ENCODE measurements at places on chromosomes 13 and 19.

DNA sequence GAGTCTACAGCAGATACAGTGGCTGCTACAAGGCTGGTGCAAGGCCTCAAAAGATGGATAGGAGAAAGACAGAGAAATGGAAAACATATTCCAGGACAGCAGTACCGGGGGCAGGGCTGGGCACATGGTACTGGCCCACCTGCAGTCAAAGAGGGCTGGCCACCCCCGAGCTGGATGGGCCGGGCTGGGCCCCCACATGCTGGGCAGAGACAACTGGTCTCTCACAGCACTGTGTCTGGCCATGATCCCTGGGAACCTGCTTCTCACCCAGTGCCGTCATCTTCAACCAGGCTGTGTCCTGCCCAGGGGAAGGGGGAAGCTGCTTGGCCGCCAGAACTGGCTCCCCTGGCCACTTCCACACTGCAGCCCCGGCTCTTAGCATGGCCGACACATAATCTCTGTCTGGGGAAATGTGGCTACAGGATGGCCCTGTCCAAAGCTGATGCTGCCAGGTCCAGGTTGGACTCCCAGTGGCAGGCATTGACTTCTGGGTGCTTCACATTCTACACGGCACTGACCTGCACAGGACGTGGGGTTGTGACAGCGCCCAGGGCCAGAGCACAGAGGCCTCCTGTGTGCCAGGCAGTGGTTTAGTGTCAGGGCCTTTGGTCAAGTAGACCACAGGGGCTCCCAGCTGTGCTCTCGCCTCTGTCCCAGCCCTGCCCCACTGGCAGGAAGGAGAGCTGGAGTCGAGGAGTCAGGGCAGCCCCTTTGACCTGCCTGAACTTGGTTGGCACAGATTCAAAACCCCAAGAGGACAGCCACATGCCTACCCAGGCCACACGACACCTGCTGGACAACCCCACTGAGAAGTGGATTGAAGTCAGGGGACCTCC is 21.7 kb downstream of the PEPD start:
- no peak for DNase-seq

GRCh38 chr19:13788991-13789390 is 6.3 kb upstream of the ZSWIM4 start:
- DNase-seq, result no peak

DNA sequence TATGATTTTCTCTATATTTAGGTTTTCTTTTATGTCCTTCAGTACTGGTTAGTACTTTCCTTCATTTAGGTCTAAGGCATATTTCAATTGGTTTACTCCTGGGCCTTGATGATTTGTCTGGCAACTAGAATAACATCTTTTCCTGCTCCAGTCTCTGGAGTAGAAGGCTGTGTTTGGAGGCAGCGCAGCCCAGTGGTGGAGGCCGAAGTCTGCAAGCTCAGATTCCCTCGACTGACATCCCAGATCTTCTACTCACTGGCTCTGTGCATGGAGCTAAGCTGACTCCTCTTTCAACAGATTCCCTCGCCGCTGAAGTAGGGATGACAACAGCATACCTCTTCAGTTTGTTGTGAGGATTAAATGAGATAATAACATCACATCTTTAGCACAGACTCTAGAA is 141.0 kb downstream of the RAP2A start:
- no peak for DNase-seq

DNA sequence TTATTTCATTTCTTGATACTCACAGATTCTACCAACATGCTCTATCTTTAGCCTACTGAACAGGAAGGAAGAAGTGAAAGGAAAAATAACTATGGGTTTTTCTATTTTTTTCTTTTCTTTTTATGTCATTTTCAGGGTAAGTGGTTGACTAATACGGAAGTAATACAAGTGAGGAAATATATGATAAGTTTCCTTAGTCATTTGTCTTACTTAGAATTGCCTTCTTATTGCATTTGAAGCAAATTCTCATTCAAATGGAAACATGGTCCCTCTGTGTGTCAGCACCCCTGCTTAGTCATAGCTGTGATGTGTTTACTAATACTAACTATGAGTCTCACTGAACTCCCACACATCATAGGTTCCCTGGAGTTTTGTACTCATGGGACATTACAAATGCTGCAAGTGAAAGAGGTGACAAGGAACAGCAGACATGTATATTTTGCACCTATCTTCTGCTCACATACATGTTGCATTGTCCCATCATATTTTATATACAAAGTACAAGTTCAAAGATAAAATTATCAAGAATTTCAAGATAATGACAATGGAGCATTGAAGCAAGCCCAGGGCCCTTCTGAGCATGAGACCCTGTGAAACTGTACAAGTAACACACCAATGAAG is 60.1 kb downstream of the DCT start:
- peak; percentile 54 for DNase-seq

GRCh38 chr13:75803164-75803611 is 167.1 kb downstream of the LMO7 start:
- DNase-seq, result no peak

GRCh38 chr19:40157059-40157458 is 34.2 kb upstream of the MAP3K10 start:
- no peak for DNase-seq

GRCh38 chr19:16084067-16084685 is 7.9 kb downstream of the TPM4 start:
- no peak for DNase-seq

DNA sequence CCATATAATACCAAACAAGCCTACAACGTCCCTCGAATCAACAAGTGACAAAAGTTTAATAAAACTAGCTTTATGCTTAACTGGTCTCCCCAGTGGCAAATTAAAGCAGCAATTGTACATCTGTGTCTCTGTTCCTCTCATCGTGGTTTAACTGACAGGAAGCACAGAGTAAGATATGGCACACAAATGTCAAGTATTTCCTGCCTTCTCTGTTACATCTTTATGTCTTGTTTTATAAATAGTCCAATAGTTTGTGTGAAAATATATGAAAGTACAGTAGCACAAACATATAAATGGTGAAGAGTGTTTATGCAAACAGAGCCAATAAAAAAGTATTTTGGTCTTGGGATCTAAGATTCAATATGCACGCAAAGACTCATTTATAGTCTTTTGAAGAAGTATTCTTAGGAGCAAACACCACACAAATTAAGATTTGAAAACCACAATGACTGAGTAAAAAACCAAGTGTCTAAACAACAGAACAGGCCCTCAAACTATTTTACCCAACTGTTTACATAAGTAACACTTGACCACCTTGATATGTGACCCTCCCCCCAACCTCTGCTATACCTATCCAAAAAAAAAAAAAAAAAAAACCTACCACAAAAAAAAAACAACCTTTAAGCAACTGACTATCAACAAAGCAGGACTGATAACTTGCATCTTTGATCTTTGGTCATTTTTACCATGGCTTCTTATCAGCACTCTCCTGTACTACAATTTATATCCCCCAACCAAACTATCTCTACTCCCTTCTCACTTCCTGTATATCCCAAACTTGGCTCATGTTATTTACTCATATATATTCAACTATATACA is 14.0 kb downstream of the ELF1 start:
- DNase-seq, result no peak

- no peak for DNase-seq
These were observed 5.8 kb downstream of the ARHGAP35 start for GRCh38 chr19:46866407-46867136.

GRCh38 chr19:41705393-41706174 is 2.8 kb upstream of the CEACAM5 start:
- DNase-seq, result no peak

GRCh38 chr19:4288091-4288777 is 9.2 kb downstream of the SHD start:
- DNase-seq, result no peak

GRCh38 chr13:31022288-31022895 is 89.9 kb downstream of the TEX26 start:
- DNase-seq, result no peak

DNA sequence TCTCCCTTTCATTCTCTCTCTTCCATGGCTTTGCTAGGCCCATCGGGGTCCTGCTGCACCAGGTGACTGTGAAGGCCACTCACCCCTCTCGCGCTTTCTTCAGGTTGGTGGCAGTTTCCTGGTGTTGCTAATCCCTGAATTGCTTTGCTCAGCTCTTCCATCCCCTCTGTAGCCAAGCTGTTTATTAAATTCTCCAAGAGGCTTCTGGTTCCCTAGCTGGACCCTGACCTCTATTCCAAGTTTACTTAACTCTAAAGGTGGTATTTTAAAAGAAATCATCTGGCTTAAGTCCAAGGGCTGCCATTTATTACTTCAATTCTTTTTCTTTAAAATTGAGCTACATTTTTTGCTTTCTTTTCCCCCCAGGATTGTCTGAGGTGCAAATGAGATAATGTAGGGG is 32.7 kb upstream of the MICU2 start:
- DNase-seq, result no peak

GRCh38 chr13:110161112-110161882 is 145.7 kb downstream of the COL4A1 start:
- DNase-seq, result no peak

GRCh38 chr13:31172535-31172934 is 10.8 kb upstream of the HSPH1 start:
- DNase-seq, result peak; percentile 68

DNA sequence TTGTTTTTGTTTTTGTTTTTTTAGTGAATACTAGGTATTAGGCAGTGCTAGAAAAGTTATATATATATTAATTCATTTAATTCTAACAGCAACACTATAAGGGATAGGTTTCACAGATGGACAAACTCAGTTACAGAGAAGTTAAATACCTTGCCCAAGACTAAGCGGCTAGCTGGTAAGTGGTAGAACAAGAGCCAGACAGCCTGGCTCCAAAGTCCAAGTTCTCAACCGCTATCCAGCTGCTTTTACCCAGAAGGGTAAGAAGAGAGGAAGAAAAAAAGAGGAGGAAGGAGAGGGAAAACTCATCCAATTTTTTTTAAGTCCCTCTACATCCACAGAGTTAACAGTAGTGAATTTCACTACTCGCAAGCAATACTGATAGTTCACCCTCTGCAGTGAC is 217.0 kb downstream of the SPRY2 start:
- DNase-seq, result no peak

- DNase-seq, result no peak
These were observed 211.8 kb upstream of the SOX1 start for GRCh38 chr13:111855191-111855590.

DNA sequence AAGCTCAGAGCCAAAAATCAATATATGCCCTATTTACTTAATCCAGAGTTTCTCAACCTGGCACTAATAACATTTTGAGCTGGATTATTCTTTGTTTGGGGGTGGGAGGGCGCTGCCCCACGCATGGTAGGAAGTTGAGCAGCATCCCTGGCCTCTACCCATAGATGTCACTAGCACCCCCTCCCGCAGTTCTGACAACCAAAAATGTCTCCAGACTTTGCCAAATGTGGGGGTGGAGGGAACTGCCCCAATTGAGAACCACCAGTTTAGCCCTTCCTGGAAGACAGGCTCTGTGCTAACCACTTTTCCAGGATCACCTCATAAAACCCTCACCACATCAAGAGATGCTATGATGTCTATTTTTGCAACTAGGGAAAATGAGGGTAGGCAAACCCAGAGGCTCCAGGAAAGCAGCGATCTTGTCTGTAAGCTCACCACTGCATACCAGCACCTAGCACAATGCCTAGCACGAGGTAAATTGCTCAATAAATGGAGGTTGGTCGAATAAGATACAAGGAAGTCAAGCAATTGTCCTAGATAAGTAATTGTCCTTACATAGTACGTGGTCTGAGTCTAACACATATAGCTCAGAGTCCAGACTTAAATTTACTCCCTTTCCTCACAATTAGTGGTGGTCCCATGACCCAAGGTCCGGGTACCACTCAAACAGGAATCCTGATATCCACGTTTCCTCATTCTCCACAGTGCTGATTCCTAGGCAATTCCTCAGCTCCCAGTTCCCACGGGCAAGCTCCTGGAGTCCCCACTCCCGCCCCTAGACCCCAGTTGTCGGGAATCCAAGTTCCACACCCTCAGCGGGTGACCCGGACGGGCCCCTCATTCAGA is 892 bp downstream of the TRIR start:
- DNase-seq, result no peak

DNA sequence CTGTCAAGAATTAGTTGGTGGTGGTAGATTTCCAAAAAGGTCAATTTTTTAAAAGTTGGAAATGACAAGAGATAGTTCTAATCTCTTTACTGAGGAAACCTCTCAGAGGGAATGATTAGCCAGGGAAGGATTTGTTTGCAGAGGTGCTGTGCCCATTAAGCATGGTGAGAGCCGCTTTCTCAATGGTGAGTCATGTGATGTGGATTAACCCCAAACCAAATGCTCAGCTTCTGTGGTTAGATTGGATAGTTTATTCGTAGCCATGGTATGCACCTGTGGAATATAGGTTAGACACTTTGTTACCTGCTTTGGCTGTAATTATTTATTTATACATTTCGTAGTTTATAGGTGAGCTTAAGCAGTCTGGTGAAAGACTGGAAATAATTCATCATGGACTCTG is 7.1 kb downstream of the HNRNPM start:
- peak; percentile 56 for DNase-seq

- DNase-seq, result no peak
These were observed 3.8 kb downstream of the TNNI3 start for GRCh38 chr19:55153652-55154264.

GRCh38 chr19:32976223-32976805 is 4.3 kb downstream of the FAAP24 start:
- peak; percentile 28 for DNase-seq

DNA sequence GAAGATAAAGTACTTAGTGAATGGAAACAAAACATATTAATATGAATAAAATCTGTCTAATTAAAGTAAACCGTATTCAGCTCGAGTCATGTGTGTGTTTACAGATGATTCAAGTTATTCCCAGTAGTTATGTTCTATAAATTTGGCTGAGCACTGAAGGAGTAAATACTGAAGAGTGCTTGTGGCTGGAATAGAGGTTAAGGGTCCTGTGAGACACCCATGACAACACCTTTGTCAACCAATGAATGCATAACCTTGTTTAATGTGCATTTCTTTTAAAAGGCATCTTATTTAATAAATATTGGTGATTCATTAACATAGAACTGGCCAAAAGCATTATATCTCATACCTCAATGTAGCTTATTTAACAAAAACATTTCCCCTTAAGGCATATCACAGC is 577.8 kb upstream of the SLITRK5 start:
- DNase-seq, result no peak

GRCh38 chr13:74866101-74866500 is 615.9 kb downstream of the TBC1D4 start:
- no peak for DNase-seq

All from HS-5 (cell line).